ENCODE measurements at places on chromosomes 5 and 9.

DNA sequence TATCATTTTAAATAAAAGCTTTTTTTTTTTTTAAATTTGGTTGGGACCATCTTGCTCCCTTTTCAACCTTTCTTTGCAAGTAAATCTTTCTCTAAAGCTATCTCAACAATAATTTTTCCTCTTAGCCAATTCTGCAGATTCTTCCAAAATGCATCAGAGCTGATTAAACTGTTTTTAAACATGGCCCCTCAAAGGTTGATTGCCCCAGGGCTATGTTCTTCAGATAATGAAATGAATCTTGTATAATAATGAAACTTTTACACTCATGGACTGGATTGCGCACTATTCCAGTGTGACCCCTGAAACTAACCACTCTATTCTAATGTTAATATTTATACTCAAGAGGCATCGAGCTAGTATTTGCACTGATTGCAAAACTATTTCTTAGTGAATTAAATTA is 222.8 kb upstream of the PRDM9 start:
- DNase-seq, result no peak

- no peak for DNase-seq
Measured at GRCh38 chr5:118506217-118506852, 482.0 kb downstream of the DTWD2 start.

DNA sequence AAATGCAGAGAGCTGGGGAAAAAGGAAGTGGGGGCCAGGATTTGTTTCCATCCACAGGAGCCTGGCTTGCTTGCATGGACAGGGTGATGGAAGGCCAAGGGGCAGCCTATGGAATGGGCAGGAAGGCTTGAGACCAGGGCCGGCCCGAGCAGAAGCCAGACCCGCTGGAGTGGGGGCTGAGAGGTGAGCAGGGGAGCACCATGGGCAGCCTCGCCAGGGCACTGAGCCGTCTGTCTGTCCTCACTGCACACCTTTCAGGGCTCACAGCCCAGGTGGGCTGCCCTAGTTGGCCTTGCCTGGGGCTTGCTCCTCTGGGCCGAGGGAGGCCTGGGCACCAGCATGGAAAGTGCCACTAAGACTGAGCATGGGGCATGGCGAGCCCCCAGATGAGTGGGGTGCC is 58.6 kb upstream of the CNOT6 start:
- no peak for DNase-seq

DNA sequence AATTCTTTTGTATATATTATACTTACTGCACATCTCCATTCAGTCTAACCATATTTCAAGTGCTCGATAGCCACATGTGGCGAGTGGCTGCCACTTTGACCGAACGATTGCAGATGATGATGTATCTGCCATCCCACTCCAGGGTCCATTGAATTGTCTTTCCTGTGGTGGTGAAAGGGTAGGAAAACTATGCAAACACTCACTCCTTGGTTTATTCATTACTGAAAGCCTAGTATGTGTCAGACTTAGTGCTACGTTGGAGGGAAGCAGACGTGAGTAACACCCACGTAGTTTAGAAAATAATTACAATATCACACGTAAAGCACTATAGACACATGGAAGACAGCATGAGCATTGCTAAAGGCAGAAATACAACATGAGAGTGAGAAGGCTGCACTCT is 353.7 kb downstream of the CSNK1G3 start:
- no peak for DNase-seq

DNA sequence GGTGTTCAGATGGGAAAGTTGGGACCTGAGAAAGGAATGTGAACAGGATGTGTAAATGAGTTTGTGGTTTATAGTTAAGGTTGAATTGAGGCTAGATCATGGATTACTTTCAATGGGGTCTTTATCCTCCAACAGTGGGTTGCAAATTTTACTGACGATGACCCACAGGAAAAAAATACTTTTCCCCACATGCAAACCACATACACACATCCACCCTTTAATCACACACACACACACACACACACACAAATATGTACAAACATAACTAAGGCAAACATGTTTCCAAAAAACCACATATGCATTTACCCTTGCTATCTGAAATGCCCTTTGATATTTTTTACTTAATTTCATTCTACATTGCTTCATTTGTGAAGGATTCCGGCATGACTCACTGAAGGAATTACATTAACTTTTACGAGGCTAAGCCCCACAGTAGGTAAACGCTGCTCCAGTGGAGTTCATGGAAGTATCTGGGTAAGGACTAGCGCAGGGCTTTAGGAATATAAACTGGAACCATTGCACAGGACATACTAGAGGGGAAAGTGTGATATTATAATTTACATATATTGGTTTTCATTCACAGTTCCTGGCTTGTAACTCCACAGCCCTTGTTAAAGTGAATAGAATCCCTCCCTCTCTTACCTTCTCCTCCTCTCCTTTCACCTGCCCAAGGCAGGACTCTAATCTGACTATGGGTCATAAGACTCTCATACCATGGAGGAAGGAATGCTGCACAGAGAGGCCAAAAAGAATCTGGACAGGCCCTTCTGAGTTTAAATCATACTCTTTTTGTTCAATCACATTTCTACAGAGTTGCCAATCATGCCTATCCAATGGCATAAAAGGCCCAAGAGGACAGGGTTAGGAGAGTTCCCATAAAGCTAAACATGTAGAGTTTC is 8.5 kb upstream of the SPEF2 start:
- no peak for DNase-seq

All from amygdala (tissue), 56 donors.